ENCODE measurements at places on chromosomes 7 and 10.

DNA sequence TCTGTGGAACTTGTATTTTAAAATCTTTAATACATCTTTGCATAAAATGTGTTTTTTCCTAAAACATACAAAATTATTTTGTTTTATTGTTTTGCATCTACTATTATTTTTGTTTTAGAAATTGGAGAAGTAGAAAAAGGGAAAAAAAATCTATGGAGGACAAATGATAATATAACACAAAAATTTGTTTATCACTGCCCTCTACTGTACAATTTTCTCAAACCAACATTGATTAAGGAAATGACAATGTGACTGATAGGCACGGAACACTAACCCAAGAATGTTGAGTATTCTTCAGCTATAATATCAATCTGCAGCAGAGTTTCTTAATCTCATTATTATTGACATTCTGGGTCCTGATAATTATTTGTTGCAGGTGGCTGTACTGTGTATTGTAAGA lies 9.5 kb upstream of the ING3 start:
- no peak for DNase-seq

- no peak for DNase-seq
Measured at GRCh38 chr10:102540023-102540422, 36.3 kb downstream of the SUFU start.

- no peak for DNase-seq
Measured at GRCh38 chr10:108850138-108850854, 1073.0 kb downstream of the XPNPEP1 start.

GRCh38 chr7:50298811-50299562 lies 5.5 kb upstream of the IKZF1 start:
- no peak for DNase-seq

DNA sequence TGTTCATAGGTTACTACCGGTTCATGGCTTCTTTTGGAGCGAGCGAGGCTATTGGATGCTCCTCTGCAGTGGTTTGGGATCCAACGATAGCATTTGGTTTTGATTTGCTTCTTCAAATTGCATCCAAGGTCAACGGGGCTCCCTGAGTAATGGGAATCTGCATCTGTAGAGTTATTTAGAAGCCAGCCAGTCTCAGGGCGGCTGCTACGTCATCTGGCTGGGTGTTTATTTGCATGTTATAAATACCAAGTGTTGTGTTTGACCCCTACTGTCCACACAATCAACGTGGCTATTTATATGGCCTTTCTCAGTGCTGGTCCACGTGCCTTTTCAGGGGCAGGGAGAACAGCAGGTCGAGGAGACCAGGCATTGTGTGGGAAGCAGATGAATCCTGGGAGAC lies 137.7 kb downstream of the PRPF18 start:
- no peak for DNase-seq

- DNase-seq = no peak
Measured at GRCh38 chr7:159207393-159207792, 62.7 kb upstream of the VIPR2 start.

DNA sequence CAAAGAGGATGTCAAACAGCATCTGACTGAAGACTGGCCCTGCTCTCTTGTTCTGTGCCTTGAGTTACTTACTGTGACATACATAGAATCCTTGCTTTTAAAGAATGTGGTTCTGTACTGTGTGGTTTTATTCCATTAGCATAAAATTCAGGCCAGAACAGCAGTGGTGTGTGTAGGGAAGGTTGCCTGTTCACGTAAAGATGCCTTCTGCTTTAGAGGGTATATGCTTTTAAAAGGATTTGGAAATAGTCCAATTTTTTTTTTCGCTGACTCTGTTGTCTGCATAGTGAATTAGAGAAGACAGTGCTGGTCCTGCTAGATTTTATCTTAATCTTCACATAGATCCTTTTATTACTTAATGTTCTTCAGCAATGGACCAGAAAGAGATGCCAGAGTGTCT lies 470.8 kb upstream of the SEMA3A start:
- DNase-seq = no peak

GRCh38 chr10:36023939-36024338 lies 381.8 kb upstream of the FZD8 start:
- no peak for DNase-seq

DNA sequence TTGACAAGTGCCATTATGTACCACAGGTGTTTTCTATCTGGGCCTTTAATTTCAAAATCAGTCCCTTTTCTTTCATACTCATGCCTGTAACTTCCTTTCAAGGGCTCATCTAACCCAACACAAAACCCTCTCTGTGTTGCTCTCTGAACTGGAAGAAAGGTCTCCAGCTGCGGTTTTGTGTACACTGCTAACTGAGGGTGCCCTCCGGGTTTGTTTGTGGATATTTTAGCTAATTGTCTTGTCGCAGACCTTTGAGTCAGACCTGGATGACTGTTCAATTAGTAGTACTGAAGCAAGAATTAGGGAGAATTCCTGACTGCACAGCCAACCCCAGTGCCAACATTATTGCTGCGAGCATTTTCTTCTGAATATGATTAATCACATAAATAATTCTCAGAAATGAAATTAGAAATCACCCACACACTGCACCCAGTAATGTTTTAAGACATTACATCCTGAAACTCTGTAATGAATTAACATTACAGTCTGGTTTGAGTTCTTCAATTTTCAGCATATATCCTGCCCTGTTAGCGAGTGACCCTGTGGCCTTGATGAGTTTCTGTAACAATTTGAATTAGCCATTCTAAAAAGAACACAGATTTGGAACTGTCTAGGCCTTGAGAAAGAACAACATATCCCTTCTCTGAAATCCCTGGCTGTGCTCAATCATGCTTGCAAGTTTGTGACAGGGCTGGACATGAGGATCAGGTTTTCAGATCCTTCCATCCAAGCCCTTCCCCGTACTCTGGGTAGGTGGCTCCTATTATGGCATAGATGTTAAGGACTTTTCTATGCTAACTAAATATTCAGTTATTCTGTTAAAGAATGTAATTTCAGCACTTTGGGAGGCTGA lies 460.1 kb downstream of the PLXDC2 start:
- DNase-seq = no peak

- no peak for DNase-seq
Measured at GRCh38 chr10:47361293-47361692, 13.1 kb downstream of the RBP3 start.

- DNase-seq = no peak
Measured at GRCh38 chr10:93090619-93091018, 16.9 kb downstream of the CYP26A1 start.

DNA sequence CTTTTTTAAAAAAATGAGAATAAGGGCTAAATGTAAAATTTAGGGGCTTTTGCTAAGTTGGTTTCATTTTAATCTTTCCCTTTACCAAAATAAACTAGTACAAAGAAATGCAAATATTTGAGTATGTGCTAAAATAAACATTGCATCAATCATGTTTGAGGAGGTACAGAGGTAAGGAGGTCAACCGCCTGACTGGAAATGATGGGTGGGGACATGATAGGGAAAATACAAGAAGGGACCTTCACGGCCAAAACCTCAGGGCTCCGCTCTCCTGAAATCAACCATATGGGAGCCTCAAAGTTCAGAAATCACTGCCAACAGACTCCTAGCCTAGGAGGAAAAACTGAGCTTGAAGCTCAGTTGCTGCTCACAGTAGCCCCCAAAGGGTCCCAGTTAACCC lies 207.6 kb downstream of the AHR start:
- no peak for DNase-seq

- DNase-seq = no peak
Measured at GRCh38 chr10:18402853-18403252, 248.5 kb downstream of the NSUN6 start.

DNA sequence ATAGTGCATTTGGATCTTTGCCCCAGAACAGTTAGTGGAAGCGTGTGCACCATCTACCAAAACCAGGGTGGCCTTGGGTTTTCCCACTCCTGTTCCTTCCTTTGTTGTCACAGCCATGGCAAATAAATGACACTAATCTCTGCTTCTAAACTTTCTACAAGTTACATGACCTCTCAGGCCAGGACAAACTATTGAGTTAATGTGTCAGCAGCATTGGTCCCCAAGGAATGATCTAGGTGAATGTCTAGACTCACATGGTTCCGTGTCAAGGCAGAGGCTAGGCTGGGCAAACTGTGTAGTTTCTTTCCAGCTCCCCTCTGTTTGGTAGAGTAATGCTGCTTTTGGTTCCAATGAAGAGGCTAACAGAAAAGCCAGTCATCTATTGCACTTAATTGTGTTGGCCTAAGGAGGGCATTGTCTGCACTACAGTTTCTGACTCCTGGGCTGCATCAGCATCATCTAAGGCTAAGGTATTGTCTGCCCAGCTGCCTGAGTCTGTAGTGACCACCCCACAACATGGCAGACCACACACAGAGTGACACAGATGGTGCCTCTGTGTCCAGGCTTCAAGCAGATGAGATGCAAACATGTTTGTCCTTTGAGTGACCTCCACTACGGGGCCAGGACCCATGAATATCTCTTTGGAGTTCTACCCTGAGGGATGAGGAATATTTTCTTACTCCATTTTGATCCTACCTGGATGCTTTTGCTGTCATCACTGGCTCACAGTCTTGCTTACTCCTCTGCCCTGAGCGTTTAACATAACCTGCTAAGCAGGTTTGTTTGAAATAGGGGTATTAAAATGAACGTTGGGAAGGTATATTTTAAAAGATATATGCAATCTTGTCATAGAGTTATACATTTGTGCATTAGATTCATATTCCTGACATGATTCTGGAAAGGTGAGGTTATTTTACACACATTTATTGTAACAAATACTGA lies 1.7 kb downstream of the CYP3A4 start:
- no peak for DNase-seq

DNA sequence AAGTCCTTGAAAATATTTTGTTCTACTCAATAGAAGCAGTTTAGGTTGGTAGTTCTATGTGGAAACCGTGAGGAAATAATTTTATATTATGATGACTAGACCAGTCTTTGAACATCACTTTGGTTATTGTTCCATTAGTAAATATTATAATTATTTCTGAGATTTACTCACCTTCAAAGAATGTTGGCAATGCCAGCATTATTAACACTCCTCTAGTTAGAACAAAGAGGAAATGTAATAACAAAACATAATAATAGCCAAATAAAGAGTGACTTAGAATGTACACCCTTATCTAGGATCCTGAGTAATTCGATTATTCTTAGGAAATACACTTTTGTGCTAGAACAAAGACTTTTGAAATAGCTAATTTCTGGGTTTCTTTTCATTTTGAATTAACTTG lies 121.1 kb downstream of the CFTR start:
- DNase-seq = no peak

GRCh38 chr7:33706771-33707200 lies 198.6 kb upstream of the BMPER start:
- no peak for DNase-seq

DNA sequence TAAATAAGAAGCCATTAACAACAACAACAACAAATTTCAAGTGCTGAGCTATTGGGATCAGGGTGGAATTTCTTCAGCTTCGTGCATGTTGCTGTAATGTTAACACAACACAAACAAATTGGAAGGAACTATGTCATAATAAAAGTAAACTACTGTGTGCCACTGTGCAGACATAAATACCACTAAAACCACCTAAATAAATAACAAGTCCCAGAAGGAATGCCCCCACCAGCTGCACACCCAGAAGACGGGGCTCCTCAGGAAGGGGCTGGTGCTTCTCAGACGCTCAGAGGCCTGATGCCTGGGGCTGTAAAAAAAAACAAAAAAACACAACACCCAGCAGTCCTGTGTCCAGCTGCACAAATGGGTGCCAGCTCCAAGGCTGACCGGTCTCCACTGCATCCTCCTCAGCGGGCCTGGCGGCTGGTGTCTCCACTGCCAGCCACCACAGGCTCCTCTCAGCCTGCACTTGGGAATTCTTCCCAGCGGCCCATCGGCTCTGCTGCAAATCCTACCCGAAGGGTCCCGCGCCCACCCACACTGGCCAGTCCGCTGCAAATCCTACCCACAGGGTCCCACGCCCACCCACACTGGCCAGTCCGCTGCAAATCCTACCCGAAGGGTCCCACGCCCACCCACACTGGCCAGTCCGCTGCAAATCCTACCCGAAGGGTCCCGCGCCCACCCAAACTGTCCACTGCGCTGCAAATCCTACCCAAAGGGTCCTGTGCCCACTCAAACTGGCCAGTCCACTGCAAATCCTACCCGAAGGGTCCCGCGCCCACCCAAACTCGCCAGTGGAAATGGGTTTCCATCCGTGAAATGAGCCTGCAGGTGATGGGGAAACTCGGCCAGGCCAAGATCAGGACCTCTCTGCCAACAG lies 35.8 kb upstream of the DNAAF5 start:
- no peak for DNase-seq

DNA sequence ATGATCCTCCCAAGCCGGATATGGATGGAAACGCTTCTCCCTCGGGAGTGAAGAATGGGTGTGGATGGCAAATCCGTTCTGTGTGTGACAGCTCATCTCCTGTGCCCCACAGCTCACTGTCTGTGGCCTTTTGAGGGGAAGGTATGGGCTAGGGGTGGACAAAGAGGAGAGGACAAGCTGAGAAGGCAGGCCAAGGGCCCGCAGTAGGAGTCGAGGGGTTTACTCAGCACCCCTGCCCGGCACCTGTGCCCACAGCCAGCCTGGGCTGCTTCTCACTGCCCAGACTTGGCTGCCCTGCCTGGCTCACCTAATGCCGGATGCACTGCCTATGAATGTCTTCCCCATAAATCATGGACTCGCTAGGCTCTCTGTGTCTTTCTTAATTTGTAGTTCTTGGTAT lies 503.8 kb downstream of the TCERG1L start:
- no peak for DNase-seq

GRCh38 chr10:52249850-52250395 lies 64.2 kb upstream of the DKK1 start:
- DNase-seq = no peak

DNA sequence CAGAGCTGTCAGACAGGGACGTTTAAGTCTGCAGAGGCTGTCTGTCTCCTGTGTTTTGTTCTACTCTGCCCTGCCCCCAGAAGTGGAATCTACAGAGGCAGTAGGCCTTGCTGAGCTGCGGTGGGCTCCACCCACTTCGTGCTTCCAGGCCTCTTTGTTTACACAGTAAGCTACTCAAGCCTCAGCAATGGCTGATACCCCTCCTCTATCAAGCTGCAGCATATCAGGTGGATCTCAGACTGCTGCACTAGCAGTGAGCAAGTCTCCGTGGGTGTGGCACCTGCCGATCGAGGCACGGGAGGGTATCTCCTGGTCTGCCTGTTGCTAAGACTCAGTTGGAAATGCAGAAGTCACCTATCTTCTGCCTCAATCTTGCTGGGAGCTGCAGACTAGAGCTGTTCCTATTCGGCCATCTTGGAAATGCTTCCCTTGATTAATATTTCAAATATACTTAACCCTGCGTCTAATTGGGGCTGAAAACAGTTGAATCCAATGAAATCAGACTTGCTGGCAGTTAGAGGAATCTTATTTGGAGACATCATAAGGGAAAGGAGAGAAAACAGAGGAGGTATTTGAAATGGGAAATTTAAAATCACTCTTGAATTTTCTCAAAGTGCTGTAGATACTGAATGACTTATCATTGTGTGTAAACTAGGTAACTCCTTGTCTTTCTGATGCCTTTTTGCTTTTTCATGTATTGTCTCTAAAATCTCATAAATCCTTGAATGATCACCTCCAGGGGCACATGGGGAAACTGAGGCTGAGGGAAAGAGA lies 13.8 kb upstream of the CYP3A5 start:
- no peak for DNase-seq

GRCh38 chr7:92997719-92998118 lies 120.1 kb downstream of the SAMD9 start:
- no peak for DNase-seq
